Airway epithelial cell (primary cell): ENCODE measurements at places on chromosomes 12 and 14. TPM values are rescaled to one million over a fixed set of nuclear protein-coding genes. Genes with fewer than 3 reads are reported as not detected.

SRGAP1 gene
- 3.3 and 6.0 TPM in 2 replicates for total RNA-seq

CEP290 gene
- 12.3 and 14.1 TPM in 2 replicates for total RNA-seq

TSPAN19 gene
- total RNA-seq: 0.21 TPM in 1 of 2 replicates, not detected in the other

VPS33A gene
- 11.0 and 16.0 TPM in 2 replicates for total RNA-seq

ZNF839 gene
- total RNA-seq: 10.7 and 12.9 TPM in 2 replicates

LTBR gene
- 197 and 205 TPM in 2 replicates for total RNA-seq

SMAGP gene
- total RNA-seq: 59.6 and 63.3 TPM in 2 replicates

SLC6A12 gene
- total RNA-seq: not detected in 2 replicates

CD4 gene
- total RNA-seq: 0.21 and 0.23 TPM in 2 replicates

CMTM5 gene
- not detected in 2 replicates for total RNA-seq

POTEG gene
- not detected in 2 replicates for total RNA-seq

GUCY2C gene
- total RNA-seq: not detected in 2 replicates

VIPAS39 gene
- total RNA-seq: 10.3 and 16.2 TPM in 2 replicates

DIO3 gene
- not detected in 2 replicates for total RNA-seq

ADAM21 gene
- 0.14 and 1.2 TPM in 2 replicates for total RNA-seq

ENDOU gene
- 2.6 and 3.4 TPM in 2 replicates for total RNA-seq

CCDC196 gene
- not detected in 2 replicates for total RNA-seq

TAS2R50 gene
- total RNA-seq: 0.23 and 0.56 TPM in 2 replicates

COL2A1 gene
- 0.07 and 0.14 TPM in 2 replicates for total RNA-seq

SERPINA6 gene
- not detected in 2 replicates for total RNA-seq

CCDC198 gene
- total RNA-seq: not detected in 2 replicates

A2M gene
- total RNA-seq: not detected in 2 replicates

KRT4 gene
- 102 and 129 TPM in 2 replicates for total RNA-seq

HOXC4 gene
- not detected in 2 replicates for total RNA-seq

KCNH5 gene
- not detected in 2 replicates for total RNA-seq

TECPR2 gene
- total RNA-seq: 6.3 and 8.0 TPM in 2 replicates

RDH5 gene
- total RNA-seq: 0.63 TPM in 1 of 2 replicates, not detected in the other

APEX1 gene
- 168 and 175 TPM in 2 replicates for total RNA-seq

TMEM63C gene
- 22.3 and 28.5 TPM in 2 replicates for total RNA-seq

TMEM117 gene
- total RNA-seq: 6.8 and 12.1 TPM in 2 replicates

SLC7A7 gene
- total RNA-seq: 1.3 TPM in 1 of 2 replicates, not detected in the other

KRT73 gene
- total RNA-seq: not detected in 2 replicates

SDSL gene
- 2.3 and 4.2 TPM in 2 replicates for total RNA-seq

EPYC gene
- not detected in 2 replicates for total RNA-seq

SLC6A15 gene
- 13.4 and 15.0 TPM in 2 replicates for total RNA-seq

KCNMB4 gene
- 0.33 and 2.0 TPM in 2 replicates for total RNA-seq

POLE2 gene
- 14.0 and 15.4 TPM in 2 replicates for total RNA-seq

SAMD15 gene
- 0.35 and 0.56 TPM in 2 replicates for total RNA-seq

NCOR2 gene
- 39.7 and 53.9 TPM in 2 replicates for total RNA-seq

LBHD2 gene
- total RNA-seq: not detected in 2 replicates

ERO1A gene
- 110 and 172 TPM in 2 replicates for total RNA-seq

BEGAIN gene
- 0.21 and 0.23 TPM in 2 replicates for total RNA-seq

SERPINA9 gene
- total RNA-seq: not detected in 2 replicates

NTN4 gene
- 13.1 and 16.9 TPM in 2 replicates for total RNA-seq

LRIG3 gene
- total RNA-seq: 57.9 and 66.9 TPM in 2 replicates

RHOF gene
- total RNA-seq: 25.2 and 51.3 TPM in 2 replicates

RFLNA gene
- not detected in 2 replicates for total RNA-seq

COX8C gene
- total RNA-seq: not detected in 2 replicates

GPR162 gene
- 0.09 and 0.21 TPM in 2 replicates for total RNA-seq

SERPINA10 gene
- not detected in 2 replicates for total RNA-seq

CIDEB gene
- 2.2 and 2.7 TPM in 2 replicates for total RNA-seq

LMNTD1 gene
- not detected in 2 replicates for total RNA-seq

MGST1 gene
- 276 and 301 TPM in 2 replicates for total RNA-seq
